ENCODE measurements at places on chromosomes 2 and 18. TPM values are rescaled to one million over a fixed set of nuclear protein-coding genes. Genes with fewer than 3 reads are reported as not detected.

DSG3 gene
- 0.16 TPM for total RNA-seq

NOTO gene
- not detected for total RNA-seq

CTAGE1 gene
- not detected for total RNA-seq

KATNAL2 gene
- total RNA-seq = 10.4 TPM

CD8A gene
- not detected for total RNA-seq

IL18R1 gene
- 6.8 TPM for total RNA-seq

CFAP65 gene
- not detected for total RNA-seq

ALLC gene
- not detected for total RNA-seq

CGREF1 gene
- total RNA-seq = 9.3 TPM

MRPL44 gene
- 33.6 TPM for total RNA-seq

STON1 gene
- 24.6 TPM for total RNA-seq

TIA1 gene
- 79.0 TPM for total RNA-seq

IL37 gene
- total RNA-seq = not detected

POTEJ gene
- total RNA-seq = not detected

OST4 gene
- total RNA-seq = 300 TPM

APLF gene
- total RNA-seq = 6.8 TPM

LOXL3 gene
- total RNA-seq = 11.9 TPM

COL4A3 gene
- total RNA-seq = 1.3 TPM

FAM124B gene
- 1.2 TPM for total RNA-seq

SLC9A4 gene
- not detected for total RNA-seq

KIAA2012 gene
- not detected for total RNA-seq

SEC11C gene
- 13.2 TPM for total RNA-seq

ZBTB7C gene
- total RNA-seq = 0.41 TPM

TEX44 gene
- total RNA-seq = not detected

RBM43 gene
- 11.9 TPM for total RNA-seq

TMEM200C gene
- total RNA-seq = 0.33 TPM

MARCHF4 gene
- total RNA-seq = 0.57 TPM

EML6 gene
- 0.49 TPM for total RNA-seq

SERPINB13 gene
- not detected for total RNA-seq

RFTN2 gene
- 16.4 TPM for total RNA-seq

ATP6V1C2 gene
- not detected for total RNA-seq

SH3BP4 gene
- 49.7 TPM for total RNA-seq

INPP5D gene
- total RNA-seq = 0.98 TPM

CHST10 gene
- total RNA-seq = 11.0 TPM

ADAM23 gene
- total RNA-seq = 7.8 TPM

C2orf80 gene
- total RNA-seq = not detected

MIB1 gene
- 47.0 TPM for total RNA-seq

CRYBA2 gene
- not detected for total RNA-seq

FAM237A gene
- not detected for total RNA-seq

TSGA10 gene
- total RNA-seq = 3.8 TPM

CABYR gene
- 7.3 TPM for total RNA-seq

TXNDC2 gene
- total RNA-seq = 0.16 TPM

CRYGD gene
- total RNA-seq = not detected

TANC1 gene
- total RNA-seq = 11.9 TPM

SRD5A2 gene
- not detected for total RNA-seq

MZT2B gene
- 90.5 TPM for total RNA-seq

PTPRN gene
- 1.8 TPM for total RNA-seq

GPD2 gene
- 59.3 TPM for total RNA-seq

MYO7B gene
- total RNA-seq = not detected

MC4R gene
- not detected for total RNA-seq
